ENCODE measurements at places on chromosomes 1 and 21. TPM values are rescaled to one million over a fixed set of nuclear protein-coding genes. Genes with fewer than 3 reads are reported as not detected.

- no peak overlapping the region for H3K4me3 ChIP-seq
- H3K27ac ChIP-seq, result no peak overlapping the region
- H3K27me3 ChIP-seq, result no peaks in the 10 kb centered on the region
- peak; percentile 19 for DNase-seq
- H3K36me3 ChIP-seq, result no peaks in the 10 kb centered on the region
These were observed 239.6 kb upstream of the FGGY start for GRCh38 chr1:59057211-59057694.

- H3K4me1 ChIP-seq, result no peaks in the 10 kb centered on the region
- H3K4me3 ChIP-seq, result no peak overlapping the region
- H3K27ac ChIP-seq, result no peak overlapping the region
These were observed 64.9 kb upstream of the GNG12 start for GRCh38 chr1:67898033-67898726.

DNA sequence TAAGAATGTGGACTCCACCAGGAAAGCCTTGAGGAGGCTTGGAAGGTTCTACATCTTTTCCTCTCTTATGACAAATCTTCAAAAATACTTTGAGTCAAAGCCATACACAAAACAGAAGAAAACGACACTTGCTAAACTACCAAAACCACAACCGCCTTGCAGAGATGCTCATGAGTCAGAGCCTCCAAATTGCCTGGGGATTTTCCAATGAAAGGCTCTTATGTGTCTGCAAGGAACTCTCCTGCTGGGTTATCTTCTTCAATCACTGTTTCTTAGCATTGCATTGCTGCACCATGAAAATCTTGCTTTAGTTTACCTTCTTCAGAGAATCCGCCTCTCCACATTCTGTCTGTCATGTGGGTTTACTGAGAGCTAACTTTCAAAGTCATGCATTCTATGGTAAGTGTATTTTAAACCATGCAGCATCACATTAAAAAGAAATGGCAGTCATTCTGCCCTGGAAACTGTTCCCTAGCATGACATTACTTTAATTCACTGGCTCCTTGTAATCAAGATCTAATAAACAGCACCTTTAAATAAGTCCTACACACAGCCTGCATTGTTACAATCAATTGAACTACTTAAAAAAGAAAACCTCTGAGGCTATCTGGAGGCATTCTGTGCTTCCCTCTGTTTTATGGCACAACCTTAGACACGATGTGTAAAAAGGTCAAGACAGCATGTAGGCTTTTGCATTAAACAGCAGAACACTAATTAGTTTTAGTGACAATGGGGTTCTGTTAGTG is 210.0 kb upstream of the FOXD3 start:
- no peaks in the 10 kb centered on the region for H3K36me3 ChIP-seq
- no peak overlapping the region for H3K4me3 ChIP-seq
- peaks cover 65% of the 10 kb centered on the region for H3K27me3 ChIP-seq
- H3K27ac ChIP-seq, result no peak overlapping the region
- H3K4me1 ChIP-seq, result no peaks in the 10 kb centered on the region
- peak; percentile 54 for DNase-seq

- H3K36me3 ChIP-seq, result no peaks in the 10 kb centered on the region
- no peak overlapping the region for H3K4me3 ChIP-seq
- no peak for DNase-seq
- no peaks in the 10 kb centered on the region for H3K27me3 ChIP-seq
These were observed 311.5 kb downstream of the DUSP10 start for GRCh38 chr1:221430152-221430960.

GRCh38 chr1:14466006-14466405 is 132.5 kb upstream of the KAZN start:
- no peaks in the 10 kb centered on the region for H3K36me3 ChIP-seq
- no peak overlapping the region for H3K27ac ChIP-seq
- H3K4me3 ChIP-seq, result no peak overlapping the region
- no peaks in the 10 kb centered on the region for H3K27me3 ChIP-seq

DNA sequence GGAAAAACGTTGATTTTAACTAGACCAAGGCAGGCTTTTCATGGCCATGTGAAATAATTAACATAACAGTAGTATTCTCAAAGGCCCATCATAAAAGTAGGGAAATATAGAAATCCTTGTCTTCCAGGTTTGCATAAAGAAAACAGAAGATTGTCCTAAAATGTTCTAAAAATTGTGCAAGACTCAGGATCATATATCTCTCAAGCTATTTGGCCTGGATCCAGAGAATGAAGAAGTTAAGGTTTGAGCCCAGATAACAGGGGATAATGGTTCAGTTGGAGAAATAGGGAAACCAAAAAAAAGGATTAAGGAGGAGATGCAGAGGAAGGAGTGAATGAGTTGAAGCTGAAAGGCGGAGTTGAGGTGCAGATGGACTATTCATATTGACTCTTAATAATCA is 555.5 kb upstream of the NR5A2 start:
- H3K27me3 ChIP-seq, result no peaks in the 10 kb centered on the region
- no peak overlapping the region for H3K4me3 ChIP-seq
- H3K36me3 ChIP-seq, result no peaks in the 10 kb centered on the region
- no peak overlapping the region for H3K27ac ChIP-seq

DNA sequence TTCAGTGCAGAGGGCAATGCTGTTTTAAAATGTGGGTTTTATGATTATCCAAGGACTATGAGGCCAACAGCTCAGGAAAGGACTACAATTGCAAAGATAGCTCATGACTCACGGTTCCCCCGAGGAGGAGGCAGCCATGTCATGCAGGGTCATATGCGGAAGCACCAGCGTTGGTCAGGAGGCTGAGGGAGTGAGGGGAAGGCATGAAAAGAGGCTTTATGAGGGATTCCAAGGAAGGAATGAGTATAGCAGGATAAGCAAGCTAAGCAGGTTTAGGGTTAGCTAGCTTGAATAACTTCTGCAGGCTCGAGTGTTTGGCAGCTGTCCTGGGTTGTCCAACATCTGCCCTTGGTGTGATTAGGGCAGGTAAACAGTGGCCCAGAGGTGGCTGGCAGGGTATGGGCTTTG is 495.1 kb downstream of the SETD4 start:
- H3K27me3 ChIP-seq, result no peaks in the 10 kb centered on the region
- H3K4me1 ChIP-seq, result peaks cover 13% of the 10 kb centered on the region
- no peaks in the 10 kb centered on the region for H3K36me3 ChIP-seq
- H3K27ac ChIP-seq, result peak overlapping the region; percentile 60

DNA sequence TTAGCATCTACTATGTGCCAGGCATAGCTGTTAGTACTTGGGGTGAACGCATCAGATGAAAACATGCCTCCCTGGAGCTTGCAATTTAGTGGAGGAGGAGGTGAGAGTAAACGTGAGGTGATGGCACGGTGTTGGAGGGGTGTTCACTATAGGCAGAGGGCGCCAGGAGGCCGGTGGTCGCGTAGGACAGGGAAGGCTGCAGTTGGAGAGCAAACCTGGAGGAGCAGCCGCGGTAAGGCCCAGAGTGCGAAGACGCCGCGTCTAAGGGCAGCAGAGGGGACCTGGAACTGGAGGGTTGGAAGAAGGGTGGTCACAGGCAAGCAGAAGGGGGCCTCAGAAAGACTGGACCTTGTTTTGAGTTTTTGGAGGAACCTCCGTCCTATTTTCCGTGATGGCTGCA is 30.2 kb upstream of the TRIM17 start:
- peaks cover 6% of the 10 kb centered on the region for H3K4me1 ChIP-seq
- H3K27ac ChIP-seq, result no peak overlapping the region
- DNase-seq, result no peak
- H3K27me3 ChIP-seq, result no peaks in the 10 kb centered on the region

- no peak for DNase-seq
- H3K27me3 ChIP-seq, result no peaks in the 10 kb centered on the region
- no peak overlapping the region for H3K27ac ChIP-seq
- H3K4me3 ChIP-seq, result no peak overlapping the region
These were observed 23.3 kb downstream of the LRP8 start for GRCh38 chr1:53304527-53304926.

DNA sequence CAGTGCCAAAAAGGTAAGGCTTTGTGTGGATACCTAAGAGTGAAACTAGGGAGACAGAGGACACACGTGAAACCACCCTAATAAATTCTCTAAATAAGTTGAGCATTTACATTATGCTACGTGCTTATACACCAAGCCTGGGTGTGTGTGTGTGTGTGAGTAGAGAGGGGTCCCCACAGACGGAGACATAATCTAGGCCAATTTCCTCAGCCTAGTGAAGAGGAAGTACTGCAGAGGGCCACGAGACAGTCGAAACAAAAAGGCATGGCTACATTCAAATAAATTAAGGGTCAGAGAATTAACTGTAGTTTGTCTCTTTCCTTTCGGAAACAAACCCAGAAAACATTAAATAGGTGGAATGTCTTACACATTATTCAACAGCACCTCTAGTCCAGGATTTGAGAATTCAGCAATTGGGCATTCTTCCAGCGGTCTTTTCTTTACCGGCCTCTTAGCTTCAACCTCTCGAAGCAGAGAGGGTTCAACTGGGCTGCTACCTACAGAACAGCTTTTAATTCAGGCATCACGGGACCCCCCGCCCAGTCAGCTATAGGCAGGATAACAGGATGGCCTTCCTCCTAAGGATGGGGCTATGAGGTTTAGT is 75.0 kb downstream of the DESI2 start:
- no peaks in the 10 kb centered on the region for H3K27me3 ChIP-seq
- no peak for DNase-seq
- peaks cover 10% of the 10 kb centered on the region for H3K4me1 ChIP-seq

DNA sequence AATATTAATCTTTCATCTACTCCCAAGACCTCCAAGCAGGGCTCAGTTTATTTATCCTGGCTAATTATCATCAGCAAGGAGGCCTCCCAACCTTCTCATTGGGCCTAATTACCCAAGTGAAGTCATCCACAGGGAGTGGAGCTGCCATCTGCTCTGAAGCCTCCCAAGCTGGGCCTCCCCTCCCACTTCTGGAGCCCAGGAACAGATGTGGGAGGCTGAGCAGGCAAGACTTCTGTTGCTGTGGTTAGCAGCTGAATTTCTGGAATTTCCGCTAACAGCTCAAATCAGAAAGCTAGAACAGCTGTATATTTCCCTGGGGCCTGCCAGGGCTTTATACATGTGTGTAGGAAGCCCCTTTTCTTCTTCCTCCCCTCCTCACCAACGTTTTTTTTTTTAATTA is 127.5 kb downstream of the UCK2 start:
- peaks cover 14% of the 10 kb centered on the region for H3K27me3 ChIP-seq
- no peaks in the 10 kb centered on the region for H3K36me3 ChIP-seq
- DNase-seq, result no peak
- no peaks in the 10 kb centered on the region for H3K4me1 ChIP-seq
- H3K27ac ChIP-seq, result no peak overlapping the region
- H3K4me3 ChIP-seq, result no peak overlapping the region

GRCh38 chr1:67836769-67837168 is 3.5 kb upstream of the GNG12 start:
- H3K27me3 ChIP-seq, result no peaks in the 10 kb centered on the region
- H3K4me3 ChIP-seq, result no peak overlapping the region
- no peaks in the 10 kb centered on the region for H3K36me3 ChIP-seq

DNA sequence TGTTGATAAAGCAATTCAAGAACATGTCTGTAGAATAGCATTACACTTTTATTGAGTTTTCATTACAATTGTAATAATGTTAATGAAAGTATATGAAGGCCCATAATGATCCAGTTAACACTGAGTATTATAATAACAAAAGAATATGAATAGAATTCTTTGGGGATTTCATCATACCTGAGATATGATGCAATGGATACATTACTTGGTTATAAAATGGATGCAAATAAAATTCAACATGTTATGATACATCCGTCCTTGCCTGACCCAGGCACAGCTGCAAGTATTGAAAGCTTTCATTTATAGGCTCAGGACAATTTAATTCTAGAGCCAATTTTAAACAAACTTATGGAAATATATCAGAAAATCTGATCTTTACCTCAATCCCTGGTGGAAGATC is 8.2 kb upstream of the KCNA3 start:
- no peaks in the 10 kb centered on the region for H3K36me3 ChIP-seq
- peaks cover 12% of the 10 kb centered on the region for H3K27me3 ChIP-seq
- no peak for DNase-seq
- H3K4me1 ChIP-seq, result peaks cover 12% of the 10 kb centered on the region

DNA sequence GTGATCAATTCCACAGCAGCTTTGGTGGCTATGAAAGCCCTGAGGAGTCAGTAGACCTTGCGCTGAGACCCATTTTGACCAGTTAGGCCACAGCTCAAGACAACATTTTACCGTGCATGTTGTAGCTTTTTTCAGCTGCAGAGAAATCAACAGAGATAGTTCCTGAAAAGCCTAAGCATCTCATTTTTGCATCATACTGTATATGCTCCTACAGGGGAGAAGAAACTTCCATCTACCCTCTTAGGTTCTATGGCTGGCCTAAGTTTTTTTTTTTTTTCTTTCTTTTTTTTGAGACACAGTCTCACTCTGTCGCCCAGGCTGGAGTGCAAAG is 24.8 kb upstream of the EYA3 start:
- H3K4me3 ChIP-seq, result no peak overlapping the region
- DNase-seq, result no peak
- peaks cover 36% of the 10 kb centered on the region for H3K4me1 ChIP-seq
- peak overlapping the region; percentile 99 for H3K27ac ChIP-seq
- H3K36me3 ChIP-seq, result no peaks in the 10 kb centered on the region
- no peaks in the 10 kb centered on the region for H3K27me3 ChIP-seq

- no peaks in the 10 kb centered on the region for H3K4me1 ChIP-seq
- no peak overlapping the region for H3K4me3 ChIP-seq
- H3K27me3 ChIP-seq, result peaks cover 42% of the 10 kb centered on the region
- no peak overlapping the region for H3K27ac ChIP-seq
These were observed 154.5 kb upstream of the KCND3 start for GRCh38 chr1:112143871-112144441.

DNA sequence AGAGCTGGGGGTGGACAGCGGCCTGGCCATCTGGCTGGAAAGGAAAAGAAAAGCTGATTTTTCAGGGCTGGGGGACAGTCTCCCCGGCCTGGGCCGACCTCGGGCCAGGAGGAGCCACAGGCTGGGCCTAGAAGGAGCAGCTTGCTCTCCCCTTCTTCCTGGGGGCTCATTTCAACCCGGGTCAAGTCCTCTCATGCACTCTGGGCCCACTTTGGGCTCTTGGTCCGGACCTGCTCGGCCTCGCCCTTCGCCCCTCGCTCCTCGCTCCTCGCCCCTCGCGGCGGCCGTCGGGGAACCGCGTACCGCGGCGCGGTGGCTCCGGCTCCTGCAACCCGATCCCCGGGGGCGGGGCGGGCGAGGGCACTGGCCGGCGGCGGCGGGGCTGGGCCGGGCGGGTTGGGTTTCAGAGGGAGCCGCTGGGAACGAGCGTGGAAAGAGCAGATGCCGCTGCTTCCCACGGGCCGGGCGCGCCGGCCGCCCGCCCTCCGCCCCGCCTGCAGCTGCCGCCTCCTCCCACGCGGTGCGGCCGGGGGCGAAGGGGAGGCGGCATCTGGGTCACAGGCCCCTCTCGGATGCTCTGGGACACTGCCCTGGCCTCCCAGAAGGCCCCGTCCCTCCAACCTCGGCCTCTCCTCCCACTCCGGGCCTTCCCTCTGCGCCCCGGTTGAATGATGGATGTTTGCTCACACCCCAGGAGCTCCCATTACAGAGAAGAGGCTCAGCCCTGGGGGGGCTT is 6.6 kb downstream of the HEYL start:
- no peak overlapping the region for H3K27ac ChIP-seq
- H3K27me3 ChIP-seq, result peaks cover 13% of the 10 kb centered on the region
- no peak overlapping the region for H3K4me3 ChIP-seq
- H3K4me1 ChIP-seq, result no peaks in the 10 kb centered on the region

The FCRLB gene
- total RNA-seq, result 12.7 TPM

The SPRR2A gene
- total RNA-seq, result not detected

The ZBTB7B gene
- 39.7 TPM for total RNA-seq

The ARHGEF16 gene
- total RNA-seq, result 60.7 TPM

The TRIM45 gene
- 3.1 TPM for total RNA-seq

The ITLN2 gene
- total RNA-seq, result not detected

The C1orf74 gene
- total RNA-seq, result 5.7 TPM

The DMBX1 gene
- total RNA-seq, result 2.4 TPM

The TP73 gene
- total RNA-seq, result 2.6 TPM
